ENCODE measurements at places on chromosomes 16 and 17.

DNA sequence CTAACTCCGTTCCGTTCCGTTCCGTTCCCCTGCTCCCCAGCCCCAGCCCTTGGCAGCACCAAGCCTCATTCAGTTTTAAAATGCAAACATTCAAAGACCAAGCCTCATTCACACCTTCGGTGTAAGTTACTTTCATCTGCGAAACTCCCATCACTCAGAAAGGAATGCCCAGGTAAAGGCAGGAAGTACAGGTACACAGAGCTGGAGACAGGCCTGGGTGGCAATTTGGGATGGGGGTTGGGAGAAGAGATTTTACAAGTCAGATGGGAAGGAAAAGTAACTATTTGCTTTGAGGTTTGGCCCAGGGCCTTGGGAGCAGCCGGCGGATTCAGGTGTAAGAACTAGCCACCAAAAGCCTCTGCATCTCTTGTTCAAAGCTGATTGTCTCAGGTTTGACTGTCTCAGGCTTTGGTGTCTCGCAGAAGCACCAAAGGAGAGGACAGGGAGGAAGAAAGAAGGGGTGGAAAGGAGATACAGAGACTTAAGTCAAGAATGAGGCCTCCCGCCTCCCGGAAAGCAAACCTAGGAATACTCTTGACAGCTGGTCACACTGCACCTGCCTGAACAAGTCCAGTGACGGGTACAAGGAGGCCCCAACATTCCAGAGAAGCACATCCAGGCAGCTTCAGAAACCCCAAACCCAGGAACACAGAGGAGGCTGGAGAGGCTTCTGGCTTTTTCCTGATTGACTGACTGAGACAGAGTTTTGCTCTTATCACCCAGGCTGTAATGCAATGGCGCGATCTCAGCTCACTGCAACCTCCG is 54.7 kb downstream of the NXN start:
- DNase-seq = no peak

- no peak for DNase-seq
These were observed 203.7 kb downstream of the PHKB start for GRCh38 chr16:47664653-47665325.

DNA sequence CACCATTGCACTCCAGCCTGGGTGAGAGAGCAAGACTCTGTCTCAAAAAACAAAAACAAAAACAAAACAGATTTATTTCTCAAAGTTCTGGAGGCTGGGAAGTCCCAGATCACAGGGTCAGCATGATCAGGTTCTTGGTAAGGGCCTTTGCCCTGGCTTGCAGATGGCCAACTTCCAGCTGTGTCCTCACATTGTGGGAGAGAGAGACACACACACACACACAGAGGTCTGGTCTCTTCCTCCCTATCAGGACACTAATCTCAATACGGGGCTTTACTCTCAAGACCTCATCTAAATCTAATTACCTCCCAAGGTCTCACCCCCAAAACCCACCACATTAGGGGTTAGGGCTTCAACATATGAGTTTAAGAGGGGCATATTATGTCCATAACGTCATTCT is 26.4 kb upstream of the TAOK1 start:
- DNase-seq = no peak

- no peak for DNase-seq
These were observed 14.2 kb downstream of the CLCN7 start for GRCh38 chr16:1460602-1461138.

DNA sequence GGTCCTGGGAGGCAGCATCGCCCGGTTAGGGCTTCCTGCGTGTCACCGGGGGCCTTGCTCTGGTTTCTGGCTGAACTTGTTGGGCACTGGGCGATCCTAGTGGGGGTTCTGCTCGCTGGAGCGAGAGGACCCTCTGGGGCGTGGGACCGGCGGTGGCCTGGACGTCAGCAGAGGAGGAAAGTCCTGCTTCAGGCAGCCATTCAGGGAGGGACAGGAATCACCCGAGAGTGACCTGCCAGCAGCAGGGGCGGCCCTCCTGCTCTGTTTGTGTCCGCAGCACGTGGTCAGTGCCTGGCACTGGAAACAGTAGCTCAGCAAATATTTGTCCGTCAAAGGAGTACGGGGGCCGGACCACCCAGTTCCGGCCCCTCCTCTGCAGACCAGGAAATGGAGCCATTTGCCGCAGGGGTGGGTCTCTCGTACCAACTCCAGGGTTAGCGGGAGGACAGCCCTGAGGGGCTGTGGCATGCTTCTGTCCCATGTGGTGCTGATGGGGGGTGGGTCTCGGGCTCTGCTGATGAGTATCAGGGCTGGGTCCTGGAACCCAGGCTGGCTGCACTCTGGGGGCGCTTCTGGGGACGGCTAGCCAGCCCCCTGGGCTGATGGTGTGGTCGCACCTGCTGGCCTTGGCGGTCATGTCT is 48.3 kb downstream of the BAIAP2 start:
- DNase-seq = no peak

DNA sequence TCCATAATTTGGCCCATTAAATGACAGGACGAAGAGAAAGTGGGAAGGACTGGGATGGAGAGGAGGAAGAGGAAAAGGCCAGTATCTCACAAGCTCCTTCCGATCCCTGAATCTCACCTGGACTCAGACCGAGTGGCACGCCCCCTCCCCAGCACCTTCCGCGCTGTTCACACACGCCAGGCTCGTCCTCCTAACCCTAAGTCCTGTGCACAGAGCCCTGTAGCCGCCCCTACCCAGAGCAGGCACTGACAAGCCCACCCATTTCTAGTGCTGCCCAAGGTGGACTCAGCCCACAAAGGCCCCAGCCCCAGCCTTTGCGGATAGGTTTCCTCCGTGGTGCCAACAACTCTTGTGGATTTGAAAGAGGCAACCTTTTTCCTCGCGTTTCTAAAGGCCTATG is 9.2 kb downstream of the HS3ST3B1 start:
- no peak for DNase-seq

DNA sequence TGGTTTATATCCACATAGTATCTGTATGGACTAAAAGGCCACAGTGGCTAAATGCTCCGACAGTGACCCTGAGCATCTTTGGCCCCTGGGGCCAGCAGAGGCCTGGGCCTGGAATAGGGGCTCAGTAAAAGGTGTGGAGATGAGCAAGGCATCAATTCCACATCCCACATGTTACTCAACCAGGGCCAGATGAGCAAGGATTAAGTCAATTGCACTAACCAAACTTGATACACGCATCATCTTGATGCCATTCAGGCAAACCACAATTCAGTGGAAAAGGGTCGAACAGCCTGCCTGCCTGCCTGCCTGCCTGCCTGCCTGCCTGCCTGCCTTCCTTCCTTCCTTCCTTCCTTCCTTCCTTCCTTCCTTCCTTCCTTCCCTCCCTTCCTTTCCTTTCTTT is 53.5 kb upstream of the DNAJA2 start:
- no peak for DNase-seq

GRCh38 chr17:58920773-58921172 is 165.1 kb downstream of the PPM1E start:
- no peak for DNase-seq

- no peak for DNase-seq
These were observed 12.8 kb downstream of the PECAM1 start for GRCh38 chr17:64377769-64378282.

DNA sequence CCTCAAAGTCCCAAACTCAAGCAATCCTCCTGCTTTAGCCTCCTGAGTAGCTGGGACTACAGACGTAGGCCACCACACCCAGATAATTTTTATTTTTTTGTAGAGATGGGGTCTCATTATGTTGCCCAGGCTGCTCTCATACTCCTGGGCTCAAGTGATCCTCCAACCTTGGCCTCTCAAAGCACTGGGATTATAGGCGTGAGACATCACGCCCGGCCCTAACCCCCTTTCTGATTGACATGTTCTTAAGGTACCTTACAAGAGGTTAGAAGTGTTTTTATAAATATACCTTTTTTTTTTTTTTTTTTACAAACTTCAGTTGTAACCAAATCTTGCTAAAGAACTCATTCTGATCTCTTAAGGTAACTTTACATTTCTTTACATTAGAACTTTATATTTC is 64.8 kb downstream of the GNA13 start:
- DNase-seq = no peak

GRCh38 chr17:4229627-4230541 is 33.9 kb downstream of the ANKFY1 start:
- DNase-seq = peak; percentile 53

- no peak for DNase-seq
These were observed at the start of gene KRT14 for GRCh38 chr17:41586863-41587495. Gene KRT14, minus strand, starts transcription at chr17:41586895. Its CDS starts 61 bp downstream, at chr17:41586834.

DNA sequence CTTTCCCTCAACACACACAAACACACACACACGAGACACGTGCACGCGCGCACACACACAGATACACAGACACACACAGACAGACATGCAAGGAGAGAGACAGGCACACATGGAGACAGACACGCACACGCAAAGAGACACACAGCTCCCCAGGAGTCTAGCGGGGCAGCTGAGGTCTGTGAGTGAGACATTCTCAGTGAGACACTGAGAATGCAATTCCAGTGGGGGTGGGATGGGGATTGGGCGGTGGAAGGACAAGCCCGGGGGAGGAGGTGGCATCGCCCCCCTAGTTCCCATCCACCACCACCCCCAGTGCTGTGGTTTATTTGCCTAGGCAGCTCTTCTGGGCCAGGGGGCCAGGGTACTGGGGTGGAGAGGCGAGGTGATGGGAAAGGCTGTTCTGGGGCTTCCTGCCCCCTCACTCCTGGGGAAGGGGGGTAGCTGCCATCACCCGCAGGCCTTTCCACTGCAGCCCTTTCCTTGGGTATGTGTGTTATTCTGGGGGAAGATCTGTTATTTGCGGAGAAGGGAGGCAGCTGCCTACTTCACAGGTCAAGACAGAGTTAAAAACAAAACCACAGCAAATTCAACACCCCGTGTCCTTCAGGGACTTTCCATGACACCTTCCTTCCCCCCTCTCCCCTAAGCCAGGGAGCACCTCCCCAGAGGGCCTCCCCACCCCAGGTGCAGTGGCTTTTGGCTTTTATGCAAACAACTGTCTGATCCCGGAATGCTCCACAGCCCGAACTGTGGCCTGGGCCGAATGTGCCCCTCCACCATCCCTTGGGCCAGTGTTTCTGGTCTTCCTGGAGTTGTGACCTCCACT is 18.0 kb downstream of the GRB7 start:
- DNase-seq = no peak

DNA sequence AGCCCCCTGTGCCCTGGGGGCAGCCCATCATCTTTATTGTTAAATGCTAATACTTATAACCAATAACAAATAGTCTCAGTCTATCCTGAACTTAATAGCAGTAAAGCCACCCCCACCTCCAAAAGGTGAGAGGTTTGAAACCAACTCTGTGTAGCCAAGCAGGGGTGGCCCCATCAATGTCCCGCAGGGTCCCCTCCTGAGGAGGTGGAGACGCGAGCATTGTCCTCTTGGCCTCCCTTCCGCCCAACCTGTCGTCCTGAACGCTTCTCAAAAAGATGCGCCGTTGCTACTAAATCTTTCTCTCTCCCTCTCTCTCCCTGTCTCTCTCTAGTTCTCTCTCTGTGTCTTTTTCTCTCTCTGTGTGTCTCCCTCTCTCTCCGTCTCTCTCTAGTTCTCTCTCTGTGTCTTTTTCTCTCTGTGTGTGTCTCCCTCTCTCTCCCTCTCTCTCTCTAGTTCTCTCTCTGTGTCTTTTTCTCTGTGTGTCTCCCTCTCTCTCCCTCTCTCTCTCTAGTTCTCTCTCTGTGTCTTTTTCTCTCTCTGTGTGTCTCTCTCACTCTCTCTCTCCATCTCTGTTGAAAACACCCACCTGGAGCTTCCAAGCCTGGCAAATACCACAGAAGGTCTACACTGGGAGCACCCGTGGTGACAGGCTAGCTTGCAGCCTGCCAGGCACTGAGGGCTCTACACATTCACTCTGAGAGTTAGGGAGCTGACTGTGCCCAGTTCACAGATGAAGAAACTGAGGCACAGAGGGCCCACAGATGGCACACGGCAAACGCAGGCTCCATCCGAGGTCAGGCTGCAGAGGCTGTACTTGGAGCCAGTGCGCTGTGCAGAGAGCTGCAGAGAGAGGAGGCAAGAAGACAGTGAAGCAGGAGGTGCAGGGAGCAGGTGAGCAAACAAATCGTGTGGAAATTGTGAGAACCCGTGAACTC is 185.9 kb downstream of the C16orf95 start:
- no peak for DNase-seq

DNA sequence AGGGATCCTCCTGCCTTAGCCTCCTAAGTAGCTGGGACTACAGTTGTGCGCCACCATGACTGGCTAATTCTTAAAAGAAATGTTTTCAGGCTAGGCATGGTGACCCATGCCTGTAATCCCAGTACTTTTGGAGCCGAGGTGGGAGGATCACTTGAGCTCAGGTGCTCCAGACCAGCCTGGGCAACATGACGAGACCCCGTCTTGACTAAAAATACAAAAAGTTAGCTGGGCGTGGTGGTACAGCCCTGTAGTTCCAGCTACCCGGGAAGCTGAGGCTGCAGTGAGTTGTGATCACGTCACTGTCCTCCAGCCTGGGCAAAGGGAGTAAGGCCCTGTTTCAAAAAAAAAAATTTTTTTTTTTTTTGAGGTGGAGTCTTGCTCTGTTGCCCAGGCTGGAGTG is 173.1 kb downstream of the SEC14L1 start:
- no peak for DNase-seq

DNA sequence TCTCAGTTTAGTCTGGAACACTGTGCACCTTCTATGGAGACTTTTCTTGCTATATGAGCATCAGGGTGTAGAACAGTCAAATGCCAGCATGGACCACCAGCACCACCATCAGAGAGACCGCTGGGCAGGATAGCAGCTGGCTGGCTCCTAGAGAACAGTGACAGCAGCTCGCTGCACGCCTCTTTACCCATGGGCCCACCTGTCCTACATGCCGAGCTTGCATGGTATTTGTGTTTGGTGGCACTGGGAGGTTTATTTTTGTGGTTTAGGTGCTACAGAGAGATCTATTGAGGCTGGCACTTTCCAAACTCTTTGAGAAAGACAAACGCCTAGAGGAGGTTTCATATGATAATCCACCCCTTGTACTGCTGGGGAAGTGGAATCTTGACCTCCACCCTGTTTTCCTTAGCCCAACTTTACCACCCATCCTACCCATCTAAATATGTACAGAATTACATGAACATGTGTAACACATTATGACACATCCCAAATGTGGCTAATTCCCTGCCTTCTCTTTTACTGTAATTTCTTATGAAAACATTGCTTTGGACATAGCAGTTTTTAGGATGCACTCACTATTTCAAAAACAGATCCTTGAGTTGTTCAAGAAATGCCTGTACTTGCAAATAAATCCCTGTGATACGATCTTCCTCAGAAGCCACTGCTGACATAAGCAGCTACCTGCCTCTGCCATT is 46.3 kb downstream of the COG7 start:
- no peak for DNase-seq

DNA sequence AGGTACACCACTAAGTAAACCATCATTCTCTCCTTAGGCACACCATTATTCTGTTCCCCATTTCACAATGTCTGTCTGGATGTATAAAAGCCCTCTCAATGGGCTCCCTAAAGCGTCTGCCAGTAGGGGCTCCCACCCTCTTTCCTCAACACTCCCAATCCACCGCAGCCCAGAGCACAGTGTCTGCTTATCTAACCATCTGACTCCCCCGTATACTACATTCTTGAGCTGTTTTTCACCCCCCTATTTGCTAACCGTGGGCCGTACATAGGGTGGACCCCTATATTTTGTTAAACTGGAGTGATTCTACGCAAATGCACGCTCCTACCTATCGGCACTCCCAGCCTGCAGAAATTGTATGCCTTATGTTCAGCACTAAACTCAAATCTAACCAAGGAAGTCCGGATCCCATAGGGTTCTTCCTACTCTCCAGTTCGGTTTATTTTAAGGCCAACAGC is 685 bp upstream of the PSMD3 start:
- no peak for DNase-seq

Measured in right forelimb (tissue), 1 donor.